ENCODE measurements at places on chromosomes 4 and X.

DNA sequence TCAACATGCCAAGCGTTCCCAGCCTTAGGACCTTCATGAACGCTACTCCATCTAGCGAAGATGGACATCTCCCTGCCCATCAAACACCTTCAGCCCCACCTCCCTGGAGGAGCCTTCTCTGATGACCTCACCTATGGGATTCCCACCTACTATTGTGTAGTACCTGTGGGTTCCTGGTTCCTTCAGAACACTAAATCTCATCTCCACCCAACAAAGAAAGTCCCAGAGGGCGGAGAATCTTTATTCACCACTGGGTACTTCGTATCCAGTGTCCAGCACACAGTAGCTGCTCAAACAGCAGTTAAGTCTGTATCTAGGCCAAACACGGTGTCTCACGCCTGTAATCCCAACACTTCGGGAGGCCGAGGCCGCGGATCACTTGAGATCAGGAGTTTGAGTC, 10.1 kb downstream of the RBM47 start:
- DNase-seq = no peak

GRCh38 chrX:20913760-20914159, 460.5 kb upstream of the CNKSR2 start:
- no peak for DNase-seq

DNA sequence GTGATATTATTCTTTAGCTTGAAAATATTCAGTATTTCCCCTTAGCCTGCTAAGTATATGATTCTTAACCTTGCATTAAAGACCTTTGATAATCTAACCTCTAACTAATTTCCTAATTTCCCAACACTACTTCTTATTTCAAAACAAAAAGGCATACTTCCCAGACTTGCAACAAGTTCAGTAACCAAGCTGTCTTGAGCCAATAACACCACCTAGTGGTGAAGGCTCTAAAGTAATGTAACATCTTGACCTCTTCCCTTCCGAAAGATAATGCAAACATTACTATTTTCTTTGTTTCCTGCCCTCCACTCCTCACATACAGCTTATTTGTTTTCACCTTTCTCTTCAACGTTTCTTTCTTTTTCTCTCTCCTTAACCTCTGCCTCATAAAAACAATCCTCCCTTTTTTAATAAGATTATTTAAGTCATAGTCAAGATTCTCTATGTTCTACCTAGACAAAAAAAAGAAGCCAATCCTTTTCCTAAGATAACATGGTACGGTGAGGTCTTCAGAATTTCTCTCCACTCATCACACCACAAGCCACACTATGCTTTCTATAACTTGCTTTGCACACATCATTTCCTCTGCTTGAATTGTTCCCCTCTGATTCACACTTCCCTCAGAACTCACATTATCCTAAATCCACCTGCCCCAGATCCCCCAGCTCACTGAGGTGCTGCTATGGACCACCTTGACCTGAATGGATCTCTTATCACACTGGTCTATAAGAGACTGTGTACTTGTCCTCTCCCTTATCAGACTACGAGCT, 3.5 kb downstream of the FAT1 start:
- no peak for DNase-seq

DNA sequence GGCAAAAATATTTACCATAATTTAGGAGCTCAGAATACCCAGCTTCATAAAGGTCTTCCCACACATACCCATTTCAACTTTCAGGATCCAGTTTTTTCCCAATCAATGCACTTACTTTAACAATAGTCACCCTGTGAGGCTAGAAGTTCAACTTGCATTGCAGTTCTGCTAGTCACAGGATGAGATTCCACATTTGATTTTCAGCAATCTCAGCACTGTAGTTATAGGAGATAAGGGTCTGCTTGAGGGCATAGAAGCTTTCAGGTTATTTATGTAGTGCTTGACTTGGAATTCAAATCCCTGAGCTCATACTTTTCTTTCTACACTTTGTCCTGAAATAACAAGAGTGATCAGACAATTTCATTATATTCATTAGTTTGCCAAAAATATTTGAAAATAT, 78.3 kb upstream of the IL2 start:
- DNase-seq = no peak

DNA sequence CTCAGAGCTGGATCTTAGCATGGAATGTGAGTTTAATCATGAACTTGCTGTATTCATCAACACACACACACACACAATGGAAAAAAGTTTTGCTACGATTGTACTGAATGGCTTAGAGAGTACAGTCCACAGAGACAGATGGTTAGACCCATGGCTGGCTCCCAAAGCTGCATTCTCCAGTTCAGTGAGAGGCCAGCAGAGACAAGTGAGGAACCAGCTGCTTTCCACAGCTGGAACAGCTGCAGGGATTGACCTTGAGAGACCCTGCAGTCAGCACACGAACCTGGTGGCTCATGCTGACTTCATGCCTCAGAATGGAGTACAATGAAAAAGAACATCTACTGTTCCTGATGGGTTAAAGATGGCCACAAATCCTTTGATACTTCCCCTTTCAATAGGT, 94.5 kb downstream of the DHX15 start:
- no peak for DNase-seq
